Progenitor cell of endocrine pancreas (in vitro differentiated cells): ENCODE measurements at places on chromosomes 11 and 22. TPM values are rescaled to one million over a fixed set of nuclear protein-coding genes. Genes with fewer than 3 reads are reported as not detected.

DNA sequence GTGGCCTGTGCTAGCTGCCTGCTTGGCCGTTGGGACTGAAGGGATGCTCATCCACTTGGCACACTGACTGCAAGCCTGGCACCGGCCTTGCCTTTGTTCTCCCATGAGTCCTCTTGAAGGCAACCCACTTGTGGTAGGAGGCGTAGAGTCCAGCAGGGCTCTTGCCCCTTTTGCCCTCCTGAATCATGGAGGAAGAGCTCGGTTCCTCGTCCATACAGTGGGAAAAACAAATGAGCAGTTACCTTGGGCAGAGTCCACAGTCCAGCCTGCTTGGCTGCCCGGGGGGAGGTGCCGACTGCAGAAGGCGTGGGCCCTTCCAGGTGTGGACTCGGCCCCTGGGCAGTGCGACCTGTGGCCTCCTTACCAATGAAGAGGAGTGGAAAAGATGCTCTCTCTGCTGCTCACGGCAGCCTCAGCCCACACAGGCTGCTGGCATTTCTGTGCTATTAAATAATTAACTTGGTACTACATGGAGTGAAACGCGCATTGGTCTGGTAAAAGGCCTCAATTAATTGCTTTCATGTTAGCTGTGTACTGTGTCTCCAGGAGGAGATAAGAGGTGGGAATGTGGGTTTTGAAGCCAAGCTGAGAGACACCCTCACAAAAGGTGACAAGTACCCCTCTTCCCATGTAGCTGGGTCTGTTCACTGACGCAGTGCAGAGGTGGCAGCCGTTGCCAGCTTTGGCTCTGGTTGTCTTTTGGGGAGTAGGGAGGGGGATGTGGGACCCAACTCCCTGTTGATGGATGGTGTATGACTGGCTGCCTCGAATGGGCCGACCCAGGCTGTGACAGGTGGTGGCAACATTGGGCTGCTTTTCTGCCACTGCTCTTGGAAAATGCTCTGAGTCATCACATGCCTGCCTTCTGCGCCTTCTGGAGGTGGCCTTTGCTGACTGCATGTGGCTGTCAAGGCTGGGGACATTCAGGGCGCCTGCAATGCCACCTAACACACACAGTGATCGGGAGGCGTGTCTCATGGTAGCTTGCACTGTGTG is 26.8 kb upstream of the B3GAT1 start:
- DNase-seq = no peak

Gene BIRC3
- total RNA-seq = 0.29 and 0.36 TPM in 2 replicates

- DNase-seq = no peak
These were observed 9.7 kb downstream of the NADSYN1 start for GRCh38 chr11:71462726-71463125.

Gene RAG2
- total RNA-seq = not detected in 2 replicates

- DNase-seq = no peak
These were observed 93.6 kb upstream of the CRYBB3 start for GRCh38 chr22:25105817-25106650.

DNA sequence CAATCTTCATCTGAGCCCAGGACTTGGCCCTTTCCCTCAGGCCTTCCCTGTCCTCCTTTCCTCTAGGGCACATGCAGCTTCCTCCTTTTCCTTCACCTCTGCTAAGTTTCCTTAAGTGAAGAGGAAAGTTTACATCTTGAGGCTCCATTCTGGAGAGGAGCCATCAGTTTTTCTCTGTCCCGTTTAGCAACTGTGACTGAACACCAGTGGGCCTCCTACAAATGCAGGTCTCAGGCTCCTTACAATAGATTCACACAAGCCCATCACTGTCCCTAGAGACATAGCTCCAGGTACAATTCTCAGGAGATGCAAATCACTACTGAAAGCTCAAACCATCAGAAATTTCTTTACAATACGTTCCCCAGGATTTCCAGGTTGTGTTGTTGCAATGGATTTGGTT is 23.3 kb upstream of the LYVE1 start:
- no peak for DNase-seq

DNA sequence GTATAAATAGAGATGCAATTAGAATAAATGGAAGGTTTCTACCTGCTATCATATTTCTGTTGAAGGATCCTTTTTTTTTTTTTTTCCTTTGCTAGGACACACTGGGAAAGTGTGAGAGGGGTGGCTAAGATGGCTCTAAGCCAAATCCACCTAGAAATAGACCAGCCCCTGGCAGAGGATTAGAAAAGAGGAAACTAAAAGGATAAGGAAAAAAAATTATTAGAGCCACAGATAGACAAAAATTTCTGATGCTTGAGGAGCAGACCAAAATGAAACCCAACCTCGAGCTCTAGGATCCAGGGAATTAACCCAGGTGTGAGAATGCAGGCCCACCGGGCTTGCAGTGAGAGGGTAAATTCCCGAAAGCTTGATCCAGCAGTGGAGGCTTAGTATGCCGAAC is 262.3 kb downstream of the CADM1 start:
- no peak for DNase-seq

Gene FGF19
- total RNA-seq = not detected in 2 replicates

DNA sequence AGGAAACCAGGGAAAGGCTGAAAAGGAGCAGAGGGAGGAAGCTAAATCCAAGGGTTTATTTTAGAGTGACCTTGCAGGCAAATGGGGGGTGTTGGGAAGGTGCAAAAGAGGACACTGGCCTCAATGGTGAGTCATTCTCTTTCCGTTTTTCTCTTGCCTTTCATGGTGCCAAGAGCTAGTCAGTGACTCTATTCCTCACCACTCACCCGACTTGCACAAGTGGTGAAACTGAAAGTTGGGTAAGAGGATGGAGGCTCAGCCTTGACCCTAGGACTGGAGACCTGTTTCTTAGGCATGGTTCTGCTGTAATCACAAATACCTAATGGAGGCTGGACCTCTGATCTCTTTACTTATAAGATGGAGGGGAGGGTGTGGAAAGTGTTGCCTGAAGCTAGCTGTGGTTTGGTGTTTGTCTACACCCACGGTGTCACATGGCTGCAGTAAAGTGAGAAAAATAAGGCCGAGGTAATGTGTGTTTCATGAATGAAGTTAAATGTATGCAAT is 67.3 kb upstream of the CREB3L1 start:
- no peak for DNase-seq

Gene OR8G5
- total RNA-seq = not detected in 2 replicates
